EH (cell line): ENCODE measurements at places on chromosomes 5 and 9.
A peak's percentile ranks its signal among the peaks of the same experiment; 100 is the strongest.

DNA sequence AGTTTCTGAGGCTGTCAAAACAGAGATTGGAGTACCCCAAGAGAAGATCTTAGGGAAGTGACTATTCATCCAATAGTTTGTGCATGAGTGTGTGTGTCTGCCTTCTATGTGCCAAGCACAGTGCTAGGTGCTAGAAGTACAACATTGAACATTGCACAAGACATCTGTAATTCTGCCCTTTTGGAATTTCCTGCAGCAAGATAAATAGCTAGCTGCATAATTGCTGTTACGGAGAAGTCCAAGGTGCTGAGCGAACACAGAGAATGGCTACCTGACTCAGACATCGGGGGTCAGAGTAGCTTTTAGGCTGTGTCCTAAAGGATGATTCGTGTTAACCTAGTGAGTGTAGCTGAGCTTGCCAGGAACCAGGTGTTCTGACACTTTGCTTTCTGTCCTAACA lies 44.8 kb downstream of the PAPPA start:
- no peak for DNase-seq

GRCh38 chr5:137470921-137471220 lies 28.3 kb downstream of the SPOCK1 start:
- no peak for DNase-seq

GRCh38 chr5:40736103-40736875 lies 19.5 kb downstream of the TTC33 start:
- DNase-seq, result peak; percentile 66

GRCh38 chr5:29367176-29367833 lies 1826.2 kb upstream of the CDH6 start:
- no peak for DNase-seq

DNA sequence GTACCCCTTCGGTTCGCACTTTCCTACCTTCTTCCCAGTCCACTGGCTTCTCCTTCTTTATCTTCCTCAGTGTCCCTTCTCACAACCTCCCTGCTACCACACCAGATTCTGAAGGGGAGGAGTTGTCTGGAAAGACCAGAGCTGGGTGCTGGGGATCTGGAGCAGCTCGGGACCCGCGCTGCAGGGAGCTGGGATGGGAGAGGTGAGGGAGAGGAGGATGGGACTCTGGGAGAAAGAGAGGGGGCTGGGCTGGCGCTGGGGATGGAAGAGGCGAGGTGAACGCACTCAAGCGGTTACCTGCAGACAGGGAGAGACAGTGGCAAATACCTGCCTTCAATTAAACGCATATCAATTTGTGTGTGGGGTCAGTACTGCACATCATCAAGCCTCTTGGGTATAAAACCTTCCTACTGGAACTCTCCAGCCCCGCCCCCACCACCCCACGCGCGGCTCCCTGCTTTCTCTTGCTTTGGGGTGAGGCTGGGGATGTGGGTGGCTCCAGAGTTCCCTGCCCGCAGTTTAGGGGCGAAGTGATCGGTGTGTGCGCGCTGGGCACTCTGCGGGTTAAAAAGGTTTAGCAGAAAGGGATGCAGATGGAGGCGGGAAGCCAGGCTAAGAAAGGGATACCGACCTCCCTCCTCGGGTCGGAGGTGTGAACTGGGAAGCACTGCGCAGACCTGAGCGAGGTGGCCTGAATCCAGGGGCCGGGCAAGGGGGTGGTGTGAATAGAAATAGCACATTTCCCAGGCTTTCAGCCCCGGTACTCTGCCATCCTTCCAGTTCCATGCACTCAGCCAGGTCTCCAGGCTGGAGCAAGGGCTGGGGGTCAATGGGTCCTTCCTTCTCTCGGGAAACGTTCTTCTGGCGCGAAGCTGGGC lies 977 bp upstream of the PAM start:
- no peak for DNase-seq

- no peak for DNase-seq
These were observed 22.3 kb upstream of the SYNPO start for GRCh38 chr5:150618163-150618562.

DNA sequence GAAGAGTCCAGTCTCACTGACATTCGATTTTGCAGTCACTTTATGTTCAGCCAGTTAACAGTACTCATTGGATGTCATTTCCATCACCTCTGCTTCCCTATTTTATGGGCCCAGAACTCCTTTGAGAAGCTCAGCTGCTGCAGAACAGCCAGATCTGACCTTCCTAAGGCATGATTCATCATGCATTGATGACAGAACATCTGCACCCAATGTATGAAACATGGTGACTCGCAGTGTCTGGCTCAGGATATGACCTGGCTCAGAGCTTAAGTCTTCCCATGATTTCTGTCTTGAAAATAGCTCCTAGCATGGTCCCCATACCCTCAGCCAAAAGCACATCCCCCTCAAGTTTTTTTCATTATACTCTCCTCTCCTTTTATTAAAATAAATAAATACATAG lies 92.6 kb upstream of the TRIM32 start:
- DNase-seq, result peak; percentile 91

GRCh38 chr9:110531776-110532175 lies 47.8 kb downstream of the SVEP1 start:
- peak; percentile 73 for DNase-seq

DNA sequence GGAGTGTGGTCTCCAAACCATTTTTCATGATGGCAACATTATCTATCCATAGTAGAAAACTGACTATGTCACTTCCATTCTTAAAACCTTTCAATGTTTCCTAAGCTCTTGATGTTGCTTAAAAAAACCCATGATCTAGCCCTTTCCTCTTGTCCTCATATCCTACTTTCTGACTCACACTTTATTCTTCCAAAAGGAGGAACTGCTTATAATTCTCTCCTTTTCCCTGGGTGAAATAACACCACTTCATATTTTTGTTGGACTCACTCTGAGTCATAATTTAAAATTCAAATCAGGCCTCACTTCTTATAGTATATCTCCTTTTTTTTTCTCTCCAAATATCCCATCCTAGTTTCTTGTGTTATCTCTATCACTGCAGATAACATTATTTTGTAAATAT lies 513.9 kb downstream of the MAN2A1 start:
- DNase-seq, result no peak

DNA sequence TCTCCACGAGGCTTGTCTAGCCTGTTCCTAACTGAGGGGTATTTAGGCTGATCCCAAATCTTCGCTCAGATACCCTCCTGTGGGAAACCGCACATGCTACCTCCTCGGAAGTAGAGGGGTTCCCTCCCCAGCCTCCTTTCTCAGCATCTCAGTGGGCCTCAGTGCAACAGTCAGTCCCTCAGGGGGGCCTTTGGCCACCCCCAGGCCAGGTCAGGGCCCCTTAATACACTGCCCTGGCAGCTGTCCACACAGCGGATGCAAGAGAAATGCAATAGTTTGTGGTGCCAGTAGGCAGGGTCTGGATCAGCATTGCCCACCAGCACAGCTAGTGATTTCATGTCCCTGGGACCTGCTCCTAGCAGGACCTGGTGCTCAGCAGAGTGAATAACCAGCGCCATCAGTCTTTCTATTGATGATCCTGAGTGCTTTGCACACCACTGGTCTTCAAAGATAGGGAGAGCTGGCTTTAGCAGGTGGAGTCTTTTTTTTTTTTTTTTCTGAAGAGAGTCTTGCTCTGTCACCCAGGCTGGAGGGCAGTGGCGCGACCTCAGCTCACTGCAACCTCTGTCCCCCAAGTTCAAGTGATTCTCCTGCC lies 7.5 kb downstream of the PLPP7 start:
- no peak for DNase-seq

DNA sequence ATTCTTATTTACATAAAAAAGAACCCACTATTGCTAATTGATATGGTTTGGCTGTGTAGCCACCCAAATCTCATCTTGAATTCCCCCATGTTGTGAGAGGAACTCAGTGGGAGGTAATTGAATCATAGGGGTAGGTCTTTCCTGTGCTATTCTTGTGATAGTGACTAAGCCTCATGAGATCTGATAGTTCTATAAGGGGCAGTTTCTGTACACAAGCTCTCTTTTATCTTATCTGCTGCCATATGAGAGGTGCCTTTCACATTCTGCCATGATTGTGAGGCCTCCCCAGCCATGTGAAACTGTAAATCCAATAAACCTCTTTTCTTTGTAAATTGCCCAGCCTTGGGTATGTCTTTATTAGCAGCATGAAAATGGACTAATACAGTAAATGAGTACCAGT lies 58.2 kb upstream of the PRR16 start:
- DNase-seq, result peak; percentile 88

GRCh38 chr9:121499177-121499426 lies 542 bp downstream of the GGTA1 start:
- no peak for DNase-seq

DNA sequence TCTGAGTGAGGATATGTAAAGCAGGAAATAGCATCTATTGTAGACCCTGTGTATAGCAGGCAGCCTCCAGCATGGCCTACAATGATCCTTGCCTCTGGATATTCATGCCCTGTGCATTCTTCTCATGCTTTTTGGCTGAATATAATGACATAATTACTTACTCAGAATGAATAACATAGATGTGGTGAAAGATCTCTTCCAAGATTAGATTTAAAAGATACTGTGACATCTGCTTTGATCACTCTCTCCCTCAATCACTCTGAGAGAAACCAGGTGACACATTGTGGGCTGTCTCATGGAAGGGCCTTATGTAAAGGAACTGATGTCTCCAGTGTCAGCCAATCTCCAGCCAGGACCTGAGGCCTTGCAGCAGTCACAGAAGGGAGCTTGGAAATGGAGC lies 376.7 kb downstream of the DNAH5 start:
- DNase-seq, result peak; percentile 87

GRCh38 chr5:157890836-157891597 lies 32.1 kb upstream of the CLINT1 start:
- DNase-seq, result peak; percentile 13

DNA sequence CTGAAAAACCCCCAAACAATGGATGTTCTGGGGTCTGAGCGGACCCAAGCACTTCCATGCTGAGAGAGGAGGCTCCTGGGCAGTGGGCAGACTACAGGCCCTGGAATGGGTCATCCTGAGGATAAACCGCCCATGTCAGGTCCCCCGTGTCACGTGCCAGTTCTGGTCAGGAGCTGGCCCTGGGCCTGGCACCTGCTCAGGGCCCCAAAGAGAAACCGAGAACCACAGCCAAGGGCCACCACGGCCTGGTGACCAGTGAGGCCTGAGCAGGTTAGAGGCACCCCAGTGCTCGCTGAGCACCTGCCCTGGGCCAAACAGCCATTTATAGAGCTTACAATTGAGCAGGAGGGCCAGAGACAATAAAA lies 15.8 kb downstream of the LMAN2 start:
- DNase-seq, result no peak

GRCh38 chr9:120841930-120842684 lies 615 bp downstream of the PSMD5 start:
- peak; percentile 42 for DNase-seq

DNA sequence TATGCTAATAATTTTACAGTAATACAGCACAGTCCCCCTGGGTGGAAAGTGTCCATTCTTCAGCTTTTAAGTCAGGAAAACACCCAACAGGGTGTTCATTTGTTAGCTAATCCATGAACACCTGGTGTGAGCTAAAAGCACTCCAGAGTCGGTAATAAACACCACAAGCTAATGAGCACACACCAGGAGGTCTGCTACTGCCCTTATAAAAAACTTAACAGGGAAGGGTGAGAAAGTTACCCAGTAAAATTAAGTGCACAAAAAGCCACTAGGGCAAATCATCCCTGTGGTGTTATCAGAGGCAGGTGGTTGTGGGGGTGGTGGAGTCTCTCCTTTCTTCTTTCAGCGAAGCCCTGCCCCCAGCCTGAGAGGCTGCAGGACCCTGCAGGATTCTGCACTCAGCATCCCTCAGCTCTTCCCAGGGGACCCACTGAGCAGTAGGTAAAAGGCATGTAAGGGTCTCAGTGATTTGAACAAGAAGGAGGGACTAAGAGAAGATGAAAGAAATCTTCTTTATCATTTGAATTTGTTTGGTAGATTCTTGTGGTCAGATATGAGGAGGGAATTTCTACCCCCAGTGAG lies 14.4 kb downstream of the GDNF start:
- no peak for DNase-seq

- DNase-seq, result peak; percentile 76
These were observed 62.6 kb downstream of the SEMA5A start for GRCh38 chr5:9483243-9483642.

DNA sequence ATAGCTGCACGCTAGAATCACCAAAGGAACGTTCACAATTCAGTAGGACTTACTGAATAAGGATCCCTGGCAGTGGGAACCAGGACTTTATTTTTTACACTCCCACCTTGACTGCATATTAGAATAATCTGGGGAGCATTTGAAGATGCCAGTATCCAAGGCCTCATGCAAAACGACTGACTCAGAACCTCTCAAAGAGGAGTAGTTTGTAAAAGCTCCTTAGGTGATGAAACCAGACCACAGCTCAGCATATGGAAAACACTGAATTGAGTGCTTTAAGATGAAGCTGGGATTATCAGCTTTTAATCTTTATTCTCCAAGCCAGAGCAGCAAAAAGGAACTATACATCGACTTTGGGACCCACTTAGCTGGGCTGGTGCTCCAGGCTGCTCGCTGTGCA lies 288.3 kb downstream of the MLLT3 start:
- no peak for DNase-seq

DNA sequence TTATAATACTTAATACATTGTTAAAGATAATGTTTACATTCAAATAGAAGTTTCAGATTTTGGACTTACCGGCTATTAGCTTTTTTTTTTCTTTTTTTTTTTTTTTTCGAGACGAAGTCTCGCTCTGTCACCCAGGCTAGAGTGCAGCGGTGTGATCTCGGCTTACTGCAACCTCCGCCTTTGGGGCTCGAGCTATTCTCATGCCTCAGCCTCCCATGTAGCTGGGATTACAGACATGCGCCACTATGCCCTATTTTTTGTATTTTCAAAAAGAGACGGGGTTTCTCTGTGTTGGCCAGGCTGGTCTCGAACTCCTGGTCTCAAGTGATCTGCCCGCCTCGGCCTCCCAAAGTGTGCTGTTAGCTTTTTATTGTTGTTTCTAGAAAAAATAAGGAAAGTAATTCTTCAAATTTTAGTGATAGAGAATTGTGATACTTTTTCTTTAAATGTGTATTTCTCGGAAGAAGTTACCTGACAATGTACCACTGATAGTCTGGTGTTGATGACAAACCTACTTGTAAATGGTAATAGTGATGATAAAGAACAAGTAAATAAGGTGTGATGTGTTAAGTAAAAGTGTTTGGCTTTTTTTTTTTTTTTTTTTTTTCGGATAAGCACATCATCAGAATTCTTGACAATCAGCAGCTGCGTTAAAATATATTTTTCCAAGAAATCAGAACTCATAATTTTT lies 2.7 kb downstream of the CDC42SE2 start:
- no peak for DNase-seq

DNA sequence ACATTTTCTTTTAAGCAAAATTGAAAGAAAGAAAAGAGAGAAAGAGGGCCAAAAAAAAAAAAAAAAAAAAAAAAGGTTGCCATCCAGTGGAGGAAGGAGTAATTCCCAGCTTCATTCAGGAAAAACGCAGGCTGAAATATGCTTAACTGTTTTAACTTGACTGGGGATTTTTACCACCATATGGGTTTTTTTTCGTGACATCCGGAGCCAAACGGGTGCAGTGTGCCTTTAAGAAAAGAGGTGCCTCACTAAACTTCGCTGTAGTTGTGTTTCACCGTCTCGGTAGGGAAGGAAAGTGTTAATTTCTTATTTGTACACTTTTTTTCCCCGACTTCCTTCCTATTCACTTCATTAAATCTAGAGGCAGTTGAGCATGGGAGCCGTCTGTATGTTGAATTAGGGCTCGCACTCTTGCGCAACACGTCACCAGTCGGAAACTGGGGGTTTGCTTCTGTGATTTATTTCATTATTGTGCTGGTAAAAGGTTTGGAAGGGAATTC lies 143.0 kb downstream of the SMARCA2 start:
- DNase-seq, result peak; percentile 64

GRCh38 chr9:69264526-69264925 lies 60.5 kb upstream of the ENTREP1 start:
- no peak for DNase-seq
